CD8-positive, alpha-beta T cell (primary cell): ENCODE measurements at places on chromosomes 2 and 18.

DNA sequence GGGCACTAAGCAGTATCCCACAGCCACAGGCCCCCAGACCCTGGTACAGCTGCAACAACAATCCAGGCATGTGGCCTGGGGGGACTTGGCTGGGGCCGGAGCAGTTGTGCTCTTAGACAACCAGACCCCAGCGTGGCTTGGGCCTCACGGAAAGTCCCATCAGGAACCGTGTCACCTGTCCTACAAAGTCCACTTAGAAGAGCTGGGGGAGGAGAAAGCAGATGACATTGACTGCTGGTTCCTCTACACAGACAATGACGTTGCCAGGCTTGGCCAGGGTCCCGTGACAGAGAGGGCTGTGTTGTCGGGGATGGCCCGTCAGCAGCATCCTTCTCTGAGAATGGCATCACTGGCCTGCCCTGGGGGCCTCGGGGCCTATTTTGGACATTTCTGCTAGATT is 124.5 kb downstream of the SEPTIN10 start:
- no peak for DNase-seq

GRCh38 chr2:235170536-235171521 is 219.0 kb downstream of the SH3BP4 start:
- no peak for DNase-seq

GRCh38 chr2:223095207-223095606 is 43.2 kb downstream of the KCNE4 start:
- no peak for DNase-seq

GRCh38 chr2:25567406-25567805 is 106.0 kb downstream of the DTNB start:
- no peak for DNase-seq

GRCh38 chr2:215888680-215889079 is 124.7 kb downstream of the MREG start:
- DNase-seq: no peak

GRCh38 chr2:165305391-165306096 is 66.3 kb downstream of the SCN2A start:
- DNase-seq: no peak

GRCh38 chr2:230715201-230715600 is 2.6 kb downstream of the CAB39 start:
- DNase-seq: no peak

DNA sequence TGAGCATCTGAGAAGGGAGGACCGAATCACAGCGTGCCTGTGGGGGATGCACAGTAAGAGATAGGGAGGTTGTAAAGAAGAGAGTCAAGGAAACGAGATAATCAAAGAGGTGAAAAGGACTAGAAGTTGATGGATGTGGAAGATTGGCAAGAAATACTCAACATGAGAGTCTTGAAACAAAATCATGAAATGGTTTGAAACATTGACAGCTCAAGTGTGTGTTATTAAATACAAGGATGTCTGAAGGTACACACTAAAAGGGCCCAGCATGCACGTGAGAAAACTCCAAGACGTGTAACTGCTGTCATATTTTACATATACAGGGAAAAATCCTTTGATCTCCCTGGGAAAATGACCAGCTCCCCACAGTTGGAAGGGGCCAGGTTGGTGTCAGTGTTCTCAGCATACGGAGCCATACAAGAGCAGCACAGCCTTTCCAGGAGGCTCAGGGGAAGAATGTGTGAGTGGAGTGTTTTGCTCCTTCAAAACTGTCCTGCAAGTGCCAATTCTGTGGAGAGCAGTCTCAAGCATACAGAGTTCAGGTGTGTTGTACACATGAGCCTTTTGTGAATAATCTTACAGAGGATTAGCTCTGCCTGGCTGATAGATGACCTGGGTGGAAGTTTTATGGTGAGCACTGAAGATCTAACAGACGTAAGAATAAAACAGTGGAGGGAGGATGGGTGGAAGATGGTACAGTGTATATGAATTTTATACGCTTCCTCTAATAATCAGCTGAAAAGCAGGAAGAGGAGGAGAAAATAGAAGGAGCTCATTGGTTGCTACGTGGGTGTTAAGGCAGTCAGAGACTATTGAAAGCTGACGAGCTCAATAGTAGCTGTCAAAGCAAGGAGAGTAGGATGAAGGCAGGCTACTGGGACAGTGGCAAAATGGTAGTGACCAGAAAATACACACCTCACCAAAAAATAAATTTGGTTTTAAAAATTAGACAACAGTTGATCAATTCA is 126.8 kb downstream of the ATP9B start:
- DNase-seq: no peak

DNA sequence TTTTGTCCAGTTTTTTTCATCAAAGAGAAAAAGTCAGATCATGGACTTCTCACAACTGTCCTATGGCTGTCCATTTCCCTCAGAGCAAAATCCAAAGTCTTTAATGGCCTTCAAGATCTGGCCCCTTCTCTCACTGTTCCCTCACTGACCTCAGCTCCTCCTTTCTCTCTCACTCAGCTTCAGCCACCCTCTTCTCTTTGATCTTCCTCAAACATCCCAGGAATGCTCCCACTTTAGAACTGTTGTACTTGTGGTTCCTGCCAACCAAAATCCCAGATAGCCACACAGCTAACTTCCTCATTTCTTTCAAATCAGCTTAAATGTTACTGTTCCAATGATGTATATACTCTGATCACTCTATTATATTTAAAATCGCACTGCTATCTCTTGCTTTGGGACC is 82.9 kb downstream of the NUP35 start:
- no peak for DNase-seq

- DNase-seq: no peak
Measured at GRCh38 chr2:83112858-83113257, 1346.2 kb downstream of the SUCLG1 start.

- no peak for DNase-seq
Measured at GRCh38 chr18:22283116-22283395, 113.7 kb downstream of the GATA6 start.

- DNase-seq: no peak
Measured at GRCh38 chr18:62796216-62796621, 80.9 kb downstream of the PHLPP1 start.

DNA sequence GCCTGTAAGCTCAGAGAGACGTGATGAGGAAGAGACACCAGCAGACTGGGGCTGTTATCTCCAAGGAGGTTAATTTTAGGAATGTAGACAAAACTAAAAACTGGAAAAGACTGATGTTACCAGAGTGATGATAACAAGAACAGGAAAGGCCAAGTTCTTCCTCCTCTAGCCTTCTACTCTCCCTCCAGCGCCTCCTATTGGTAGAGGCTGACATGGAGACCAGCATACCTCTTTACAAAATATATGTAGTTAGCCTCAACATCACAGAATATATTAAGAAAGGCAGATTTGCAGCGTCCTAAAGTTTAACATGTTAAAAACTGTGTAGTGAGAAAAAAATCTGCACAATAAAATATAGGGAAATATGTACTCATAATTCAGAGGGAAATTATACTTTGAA is 66.0 kb downstream of the TCF4 start:
- DNase-seq: no peak

GRCh38 chr2:219506153-219506801 is 7.6 kb downstream of the GMPPA start:
- no peak for DNase-seq

DNA sequence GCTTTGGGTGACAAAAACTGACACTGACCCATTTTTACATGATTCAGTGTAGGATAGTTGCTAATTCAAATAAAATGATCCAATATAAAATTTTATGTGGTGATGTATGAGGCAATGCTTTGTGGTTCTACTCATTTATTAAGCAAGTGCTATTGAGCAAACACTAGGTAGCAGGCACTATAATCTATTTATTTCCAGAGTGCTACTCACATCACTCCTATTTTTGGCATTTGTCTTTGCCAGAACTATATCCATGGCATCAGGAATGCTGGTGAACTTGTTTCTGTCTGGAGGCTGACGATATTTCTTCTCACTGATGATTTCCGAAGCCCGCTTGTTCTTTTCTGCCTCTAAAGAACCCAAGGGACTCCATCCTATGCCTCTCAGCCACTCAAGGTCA is 84.3 kb downstream of the NEB start:
- no peak for DNase-seq

GRCh38 chr2:206859330-206859739 is 80.0 kb upstream of the CPO start:
- no peak for DNase-seq

DNA sequence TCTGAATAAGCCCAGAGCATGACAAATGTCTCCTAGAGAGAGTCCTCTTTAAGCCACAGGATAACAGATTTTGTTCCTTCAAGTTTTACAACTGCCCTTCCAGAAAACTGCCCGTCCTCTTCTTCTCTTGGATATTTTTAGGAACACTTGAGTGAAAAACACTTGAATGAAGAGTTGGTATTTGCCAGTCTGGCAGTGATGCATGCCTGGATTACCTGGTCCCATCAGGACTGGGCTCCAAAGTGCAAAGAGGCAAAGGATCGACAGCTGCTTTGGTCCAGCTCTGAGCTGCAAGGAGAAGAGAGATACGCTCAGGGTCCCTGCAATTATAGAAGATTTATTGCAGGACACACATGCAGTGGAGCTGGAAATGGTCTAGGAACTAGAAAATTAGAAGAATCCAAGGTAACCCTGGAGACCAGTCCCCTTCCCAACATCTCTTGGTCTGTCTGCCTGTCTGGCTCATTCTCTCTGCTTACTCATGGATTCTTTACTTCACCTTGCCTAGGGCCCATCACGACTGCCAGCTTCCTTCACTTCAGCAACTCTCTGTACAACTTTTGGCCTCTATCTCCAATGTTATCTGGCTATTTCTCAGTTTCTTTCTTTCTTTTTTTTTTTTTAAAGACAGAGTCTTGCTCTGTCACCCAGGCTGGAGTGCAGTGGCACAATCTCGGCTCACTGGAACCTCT is 112.1 kb upstream of the SIX2 start:
- DNase-seq: no peak

DNA sequence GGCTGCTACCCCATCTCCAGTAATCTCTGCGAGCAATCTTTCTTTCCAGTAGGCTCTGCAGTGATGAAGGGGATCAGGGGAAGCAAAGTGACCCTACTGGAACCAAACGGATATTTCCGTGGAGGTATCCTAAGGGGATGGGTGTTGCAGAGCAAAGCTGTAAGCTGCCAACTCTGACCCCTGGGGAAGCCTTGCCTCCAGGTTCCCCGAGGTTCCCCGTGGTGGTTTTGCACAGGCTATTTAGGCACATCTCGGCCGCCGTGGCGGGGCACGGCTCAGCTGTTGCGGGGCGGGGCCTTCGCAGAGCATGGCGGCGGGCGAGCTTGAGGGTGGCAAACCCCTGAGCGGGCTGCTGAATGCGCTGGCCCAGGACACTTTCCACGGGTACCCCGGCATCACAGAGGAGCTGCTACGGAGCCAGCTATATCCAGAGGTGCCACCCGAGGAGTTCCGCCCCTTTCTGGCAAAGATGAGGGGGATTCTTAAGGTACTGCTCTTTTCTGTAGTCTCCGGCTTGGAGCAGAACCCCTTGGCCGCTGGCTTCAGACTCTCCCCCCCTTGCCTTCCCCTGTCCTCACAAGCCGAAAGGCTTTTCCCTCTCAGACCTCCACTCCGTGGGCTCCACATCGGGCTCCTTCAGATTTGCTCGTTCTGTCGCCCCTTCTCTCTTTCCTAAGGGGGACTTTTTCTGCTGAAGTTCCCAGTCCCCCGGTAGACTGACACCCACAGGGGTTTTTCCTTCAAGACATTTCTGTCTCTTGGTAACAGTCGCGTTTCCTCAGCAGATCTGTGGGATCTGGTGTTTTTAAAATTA is at the start of gene COMMD1:
COMMD1 (plus strand) TSS at position 303 of the 814 bp plus-strand sequence; CDS start at position 308, 5 bp downstream.
- DNase-seq: peak; percentile 89

- DNase-seq: no peak
Measured at GRCh38 chr2:105425936-105426625, 27.2 kb upstream of the FHL2 start.

- no peak for DNase-seq
Measured at GRCh38 chr18:74457043-74457724, at the start of gene DIPK1C. Gene DIPK1C, minus strand, starts transcription at chr18:74457308. Its CDS starts 49 bp downstream, at chr18:74457259.

DNA sequence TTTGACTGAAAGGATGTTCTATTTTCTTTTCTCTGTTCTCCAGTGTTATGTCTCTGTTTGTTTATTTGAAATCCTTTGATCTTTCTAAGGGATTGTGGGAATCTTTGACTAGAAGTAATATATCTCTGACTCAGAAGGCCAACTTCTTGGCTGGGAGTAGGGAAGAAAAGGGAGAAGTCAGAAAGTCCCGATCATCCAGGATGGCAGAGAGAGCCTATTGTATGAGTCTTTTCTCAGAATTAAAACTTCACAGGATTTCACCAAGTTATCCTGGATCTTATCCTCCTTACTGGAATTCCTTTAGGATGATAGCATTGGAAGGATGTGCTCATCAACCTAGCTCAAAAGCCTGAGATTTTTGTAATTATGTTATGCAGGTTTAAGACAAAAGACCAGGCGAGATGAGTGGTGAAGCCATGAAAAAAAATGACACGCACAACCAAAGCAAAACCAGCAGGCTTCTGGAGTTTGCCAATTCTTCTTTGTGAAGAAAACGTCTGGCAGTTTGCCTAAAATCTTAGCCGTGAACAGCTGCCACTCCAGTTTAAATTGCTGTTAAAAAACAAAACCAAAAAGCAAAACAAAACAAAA is 383.6 kb upstream of the SMIM21 start:
- no peak for DNase-seq

DNA sequence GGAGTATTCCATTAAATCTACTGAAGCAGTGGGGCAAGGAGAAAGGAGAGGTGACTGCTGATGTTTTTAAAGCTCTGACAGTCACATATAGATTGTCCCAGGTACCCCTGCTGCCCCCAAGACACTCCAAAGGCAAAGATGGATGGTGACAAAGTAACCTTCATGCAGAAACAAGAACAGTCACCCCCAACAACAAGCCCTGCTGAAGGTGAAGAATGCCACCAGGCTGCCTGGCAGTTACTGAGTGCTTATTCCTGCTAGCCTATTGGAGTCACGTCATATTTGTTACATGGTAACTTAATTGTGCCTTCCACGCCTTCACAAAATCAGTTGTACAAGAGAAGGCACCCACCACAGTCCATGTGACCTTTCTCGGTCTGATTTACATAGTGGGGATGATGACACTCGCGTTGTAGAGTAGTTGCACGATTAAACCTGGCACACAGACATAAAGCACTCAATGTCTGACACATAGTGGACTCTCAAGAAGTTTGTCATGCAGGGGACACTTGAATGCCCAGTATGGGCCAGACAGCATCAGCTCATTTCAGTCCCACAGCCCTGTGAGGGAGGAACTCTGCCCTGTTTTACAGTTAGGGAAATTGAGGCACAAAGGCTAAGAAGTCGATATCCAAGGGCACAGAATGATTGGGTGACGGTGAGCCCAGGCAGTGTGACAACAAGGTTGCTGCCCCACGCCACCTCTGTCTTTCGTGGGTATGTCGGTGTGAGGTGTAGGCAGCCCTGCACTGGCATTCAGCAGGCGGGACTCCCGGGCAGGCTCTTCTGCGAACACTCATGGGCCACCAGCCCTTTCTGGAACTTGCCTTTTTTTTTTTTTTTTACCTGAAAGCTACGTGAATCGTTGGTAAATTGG is 62.7 kb downstream of the ZCCHC2 start:
- no peak for DNase-seq
